ENCODE measurements at places on chromosomes 12 and 14.

DNA sequence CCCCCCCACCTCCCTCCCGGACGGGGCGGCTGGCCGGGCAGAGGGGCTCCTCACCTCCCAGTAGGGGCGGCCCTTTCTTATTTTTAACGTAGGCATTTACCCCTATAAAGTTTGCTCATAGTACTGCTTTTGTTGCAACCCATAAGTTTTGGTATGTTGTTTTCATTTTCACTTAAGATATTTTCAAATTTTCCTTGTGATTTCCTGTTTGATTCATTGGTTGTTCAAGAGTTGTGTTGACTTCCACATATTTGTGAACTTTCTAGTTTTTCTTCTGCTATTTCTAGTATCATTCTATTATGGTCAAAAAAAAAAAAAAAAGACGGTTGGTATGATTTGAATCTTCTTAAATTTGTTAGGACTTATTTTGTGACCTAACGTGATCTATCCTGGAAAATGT, 6.5 kb downstream of the NOXRED1 start:
- DNase-seq = no peak

- DNase-seq = no peak
Observed at GRCh38 chr12:62301080-62301798, 41.0 kb downstream of the USP15 start.

DNA sequence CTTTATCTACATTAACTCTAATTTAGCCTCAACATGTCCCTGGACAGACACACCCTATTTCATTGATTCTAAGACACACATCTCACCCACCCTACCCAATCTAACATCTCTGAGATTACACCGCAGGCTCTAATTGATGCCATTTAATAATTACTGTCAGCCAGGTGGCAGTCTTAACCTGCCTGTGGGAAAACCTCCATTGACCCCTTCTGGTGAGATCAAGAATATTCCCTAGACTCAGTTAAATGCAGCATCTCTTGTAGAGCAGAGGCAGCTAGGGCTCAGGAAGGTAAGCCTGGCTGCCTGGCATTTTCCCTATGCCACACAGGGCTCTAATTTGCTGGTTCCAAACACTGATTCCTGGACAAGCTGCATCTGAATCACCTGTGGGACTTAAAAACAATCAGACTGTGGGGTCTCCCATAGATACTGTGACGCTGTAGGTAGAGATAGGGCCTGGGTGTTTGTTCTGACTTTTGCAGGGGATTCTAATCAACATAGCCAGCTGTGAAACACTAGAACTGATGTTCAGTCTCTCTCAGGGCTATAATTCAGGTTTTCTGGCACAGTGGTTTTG, 14.3 kb downstream of the MCRS1 start:
- DNase-seq = no peak

GRCh38 chr14:21059842-21060613, 2.4 kb downstream of the RNASE8 start:
- DNase-seq = no peak

- DNase-seq = no peak
Observed at GRCh38 chr12:92722897-92723296, 20.1 kb downstream of the PLEKHG7 start.

- peak; percentile 52 for DNase-seq
Observed at GRCh38 chr12:103877934-103878510, 37.0 kb upstream of the NT5DC3 start.

DNA sequence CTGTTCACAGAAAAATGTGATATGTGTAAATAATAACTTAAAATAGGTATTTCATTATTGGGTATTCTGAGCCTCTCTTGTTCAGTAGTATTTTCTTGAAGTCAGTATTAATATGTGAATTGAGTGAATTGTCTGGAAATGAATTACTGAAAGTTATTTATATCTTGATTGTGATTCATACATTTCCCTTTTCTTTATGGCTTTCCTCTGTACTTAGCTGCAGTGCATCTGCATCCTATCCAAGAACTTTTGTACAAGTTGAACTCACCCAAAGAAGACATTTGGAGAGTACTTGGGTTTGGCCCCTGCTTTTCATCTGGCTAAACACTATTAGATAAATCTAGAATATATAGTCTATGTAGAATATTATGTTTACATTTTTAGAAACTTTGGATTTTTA, 326.0 kb downstream of the RAD51B start:
- no peak for DNase-seq

- DNase-seq = no peak
Observed at GRCh38 chr12:62484233-62484632, 17.6 kb downstream of the MON2 start.

DNA sequence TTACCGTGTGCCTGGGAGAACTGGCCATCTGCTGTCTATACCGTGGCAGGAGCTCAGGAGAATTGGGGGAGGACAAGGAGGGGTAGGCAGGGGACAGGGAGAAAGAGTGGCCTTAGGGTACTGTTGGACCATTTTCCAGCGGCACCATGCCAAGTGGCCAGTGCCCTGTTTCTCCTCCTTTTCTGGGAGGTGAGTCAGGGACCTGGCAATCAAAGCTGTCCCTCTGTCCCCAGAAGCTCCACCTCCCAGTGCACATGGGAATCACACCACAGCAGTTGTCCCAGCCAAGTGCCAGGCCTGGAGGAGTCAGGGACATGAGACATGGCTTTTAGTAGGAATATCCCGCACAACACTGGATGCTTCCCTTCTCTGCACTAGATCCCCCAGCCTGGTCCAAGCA, 118.0 kb downstream of the GCH1 start:
- DNase-seq = no peak

DNA sequence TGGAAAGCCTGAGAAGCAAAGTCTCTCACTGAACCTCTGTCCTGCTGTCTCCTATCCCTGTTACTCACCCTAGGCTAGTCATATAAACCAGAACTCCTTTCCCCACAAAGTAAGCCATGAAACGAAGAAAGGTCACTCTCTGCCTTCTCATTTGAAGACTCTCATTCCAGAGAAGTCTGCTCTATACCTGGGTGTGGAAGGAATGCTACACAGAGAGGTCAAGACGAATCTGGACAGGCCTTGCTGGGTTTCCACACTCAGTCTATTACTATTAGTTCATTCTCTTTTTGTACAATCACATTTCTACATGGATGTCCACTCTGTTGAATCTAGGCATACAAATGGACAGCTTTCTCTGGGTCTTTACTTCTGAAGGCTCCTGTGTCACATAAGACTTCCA, 2.4 kb upstream of the AEBP2 start:
- DNase-seq = no peak

GRCh38 chr12:52151837-52152783, 39.7 kb downstream of the KRT80 start:
- DNase-seq = no peak

- peak; percentile 90 for DNase-seq
Observed at GRCh38 chr14:68279777-68280233, 460.2 kb downstream of the RAD51B start.

DNA sequence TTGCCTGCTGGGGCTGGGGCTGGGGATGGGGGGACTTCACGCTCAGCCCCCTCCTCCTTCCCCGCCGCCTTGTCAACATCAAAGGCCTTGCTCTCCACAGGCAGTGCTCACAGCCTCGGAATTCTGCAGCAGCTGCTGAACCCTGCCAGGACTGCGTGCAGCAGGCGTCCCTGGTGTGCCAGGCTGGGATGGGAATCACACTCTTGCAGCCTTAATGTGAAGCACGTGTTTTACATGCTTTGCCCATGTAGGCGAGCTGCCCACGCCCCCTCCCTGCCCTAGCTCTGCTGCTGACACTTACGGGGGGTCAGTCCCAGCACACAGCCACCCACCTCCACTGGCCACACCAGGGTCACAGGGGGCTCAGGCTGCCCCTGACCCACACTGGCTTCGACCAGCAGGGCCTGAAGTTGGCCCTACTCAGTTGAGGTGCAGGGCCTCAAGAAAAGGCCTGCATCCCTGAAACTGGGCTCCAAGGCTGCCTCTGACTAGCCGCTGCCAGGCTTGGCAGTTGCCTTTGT, 276.2 kb upstream of the RTL1 start:
- no peak for DNase-seq

DNA sequence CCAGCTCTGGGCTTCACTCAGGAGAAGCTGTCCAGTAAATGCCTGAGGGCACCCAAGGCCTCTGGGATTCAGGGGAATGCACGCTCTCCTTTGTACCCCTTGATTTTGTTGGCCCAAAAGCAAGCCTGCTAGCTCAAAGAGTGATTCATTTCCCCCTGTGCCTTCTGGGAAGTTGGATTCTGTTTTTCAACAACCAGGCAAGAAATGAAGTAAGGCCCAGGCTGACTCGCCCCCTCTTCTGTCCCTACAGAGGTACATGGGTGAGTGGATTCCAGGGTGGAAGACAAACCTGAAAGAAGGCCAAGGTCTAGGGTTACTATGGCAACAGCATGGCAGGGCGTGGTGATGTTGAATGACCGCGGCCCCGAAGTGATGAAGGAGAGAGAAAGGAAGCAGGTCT, 9.3 kb upstream of the SERPINA5 start:
- DNase-seq = no peak

GRCh38 chr14:50335389-50335788, 23.3 kb downstream of the DMAC2L start:
- DNase-seq = no peak

DNA sequence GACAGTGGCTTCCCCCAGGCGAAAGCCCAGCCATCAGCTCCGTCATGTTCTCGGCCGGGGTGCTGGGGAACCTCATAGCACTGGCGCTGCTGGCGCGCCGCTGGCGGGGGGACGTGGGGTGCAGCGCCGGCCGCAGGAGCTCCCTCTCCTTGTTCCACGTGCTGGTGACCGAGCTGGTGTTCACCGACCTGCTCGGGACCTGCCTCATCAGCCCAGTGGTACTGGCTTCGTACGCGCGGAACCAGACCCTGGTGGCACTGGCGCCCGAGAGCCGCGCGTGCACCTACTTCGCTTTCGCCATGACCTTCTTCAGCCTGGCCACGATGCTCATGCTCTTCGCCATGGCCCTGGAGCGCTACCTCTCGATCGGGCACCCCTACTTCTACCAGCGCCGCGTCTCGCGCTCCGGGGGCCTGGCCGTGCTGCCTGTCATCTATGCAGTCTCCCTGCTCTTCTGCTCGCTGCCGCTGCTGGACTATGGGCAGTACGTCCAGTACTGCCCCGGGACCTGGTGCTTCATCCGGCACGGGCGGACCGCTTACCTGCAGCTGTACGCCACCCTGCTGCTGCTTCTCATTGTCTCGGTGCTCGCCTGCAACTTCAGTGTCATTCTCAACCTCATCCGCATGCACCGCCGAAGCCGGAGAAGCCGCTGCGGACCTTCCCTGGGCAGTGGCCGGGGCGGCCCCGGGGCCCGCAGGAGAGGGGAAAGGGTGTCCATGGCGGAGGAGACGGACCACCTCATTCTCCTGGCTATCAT, 663 bp downstream of the PTGER2 start:
- DNase-seq = no peak

DNA sequence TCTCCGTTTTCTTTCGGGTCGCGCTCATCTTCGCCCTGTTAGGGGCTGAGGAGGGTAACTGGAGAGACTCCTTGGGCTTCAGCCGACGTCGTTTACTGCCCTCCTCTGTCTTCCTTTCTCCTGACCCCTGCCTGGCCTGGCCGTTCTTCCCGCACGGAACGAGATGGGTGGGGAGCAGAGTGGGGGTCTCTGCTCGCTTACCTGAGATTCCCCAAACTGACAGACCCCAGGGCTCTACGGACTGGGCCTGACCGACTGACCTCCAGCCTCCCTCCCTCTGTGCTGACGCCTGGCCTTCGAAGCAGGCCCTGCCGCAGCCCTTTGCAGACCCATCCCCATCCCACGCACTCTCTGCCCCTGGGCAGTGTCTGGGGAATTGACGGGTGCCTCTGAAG, 439 bp downstream of the GOLGA5 start:
- DNase-seq = no peak

- no peak for DNase-seq
Observed at GRCh38 chr12:58703866-58704265, 216.4 kb downstream of the LRIG3 start.

Measured in GM12864 (cell line).